ENCODE measurements at places on chromosomes 12 and 14. TPM values are rescaled to one million over a fixed set of nuclear protein-coding genes. Genes with fewer than 3 reads are reported as not detected.

The SLC4A8 gene
- 4.7 TPM for total RNA-seq

The TMEM120B gene
- 10.7 TPM for total RNA-seq

- DNase-seq = no peak
These were observed 8.9 kb downstream of the FANCM start for GRCh38 chr14:45144658-45145057.

GRCh38 chr12:117590999-117591398 is 229.6 kb upstream of the NOS1 start:
- DNase-seq = no peak

DNA sequence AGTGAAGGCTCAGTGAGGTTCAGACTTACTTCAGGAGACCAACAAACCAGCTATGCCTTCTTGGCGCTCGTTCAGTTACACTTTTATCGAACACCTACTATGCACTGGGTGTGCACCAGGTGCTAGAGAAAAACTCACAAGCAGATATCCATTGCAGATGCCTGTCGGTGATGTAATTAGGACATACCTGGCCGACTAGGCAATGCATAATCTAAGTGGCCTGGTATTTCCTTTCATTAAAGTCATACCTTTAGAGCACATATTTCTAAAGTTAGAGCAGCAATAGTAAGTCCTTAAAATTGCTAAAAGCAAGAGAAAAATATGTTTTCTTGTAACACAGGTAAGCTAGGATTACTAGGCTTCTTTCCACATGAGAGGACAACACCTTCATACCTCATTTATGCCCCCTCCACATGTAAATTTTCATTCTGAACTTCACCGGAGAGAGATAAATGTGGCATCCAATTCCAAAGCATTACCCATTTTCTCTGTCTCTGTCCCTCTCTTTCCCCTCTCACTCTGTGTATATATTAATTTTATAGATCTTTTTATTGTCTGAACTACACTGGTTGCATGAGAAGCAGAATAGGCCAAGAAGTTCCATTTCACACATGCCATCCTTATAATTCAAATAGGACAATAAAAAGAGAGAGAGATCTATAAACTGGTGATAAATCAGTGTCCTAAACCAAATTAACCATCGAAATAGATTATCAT is 242.2 kb downstream of the SPTSSA start:
- no peak for DNase-seq

- DNase-seq = no peak
These were observed 132.3 kb downstream of the TMEM132C start for GRCh38 chr12:128399253-128399652.
